ENCODE measurements at places on chromosomes 4 and X.

- no peak for DNase-seq
Measured at GRCh38 chrX:84123585-84123984, 64.4 kb downstream of the RPS6KA6 start.

DNA sequence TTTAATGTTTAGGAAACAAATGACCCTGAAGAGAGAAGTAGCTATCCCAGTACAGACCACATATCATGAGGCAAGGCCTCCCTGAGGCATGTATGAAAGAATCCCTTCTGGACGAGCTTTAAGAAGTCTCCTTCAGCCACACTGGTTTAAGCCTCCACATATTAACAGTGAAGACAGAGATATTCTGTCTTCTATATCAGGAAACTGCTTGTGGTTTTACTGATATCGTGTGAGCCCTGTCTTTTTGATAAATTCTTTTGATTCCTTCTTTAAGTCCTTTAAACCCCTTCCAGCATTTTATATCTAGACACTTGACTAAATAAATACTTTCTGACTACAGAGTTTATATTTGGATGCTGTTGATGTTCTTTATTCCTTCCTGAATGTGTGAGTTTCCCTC lies 45.9 kb upstream of the GPC4 start:
- no peak for DNase-seq

DNA sequence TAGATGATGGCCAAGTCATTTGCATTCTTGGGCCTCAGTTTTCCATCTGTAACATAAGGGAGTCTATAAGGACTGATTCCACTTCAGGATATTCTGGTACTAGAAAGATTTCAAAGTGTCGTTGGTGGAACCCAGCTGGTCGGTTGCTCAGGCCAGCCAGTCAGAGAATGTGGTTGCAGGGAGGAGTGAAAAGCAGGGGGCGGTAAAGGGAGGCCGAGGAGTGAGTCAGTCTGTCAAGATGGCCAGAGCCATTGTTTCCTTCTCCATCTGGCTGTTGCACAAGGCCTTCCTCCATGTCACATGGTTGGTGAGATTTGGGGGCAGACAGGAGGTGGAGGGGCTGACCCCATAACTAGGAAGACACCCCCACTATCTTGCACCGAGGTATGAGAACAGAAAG lies 38.2 kb downstream of the STARD8 start:
- DNase-seq = peak; percentile 30

DNA sequence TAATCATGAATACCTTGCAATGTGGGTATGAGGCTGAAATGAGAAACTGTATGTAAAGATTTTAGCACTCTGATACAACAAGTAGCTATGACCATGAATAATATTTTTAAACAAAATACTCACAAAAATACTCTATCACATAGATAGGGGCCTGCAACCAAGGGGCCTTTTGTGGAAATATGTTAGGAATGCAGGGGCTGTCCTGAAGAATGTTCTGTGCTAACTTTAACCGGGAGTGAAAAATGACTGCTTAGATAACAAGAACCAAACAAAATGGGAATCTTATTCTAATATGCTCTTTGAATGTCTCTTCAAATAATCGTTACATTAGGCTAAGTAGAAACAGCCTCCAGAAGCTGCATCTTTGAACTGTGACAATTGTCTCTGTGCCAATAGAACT lies 37.9 kb upstream of the GYPA start:
- DNase-seq = no peak

GRCh38 chr4:121155893-121156292 lies 8.2 kb downstream of the TNIP3 start:
- DNase-seq = peak; percentile 90

DNA sequence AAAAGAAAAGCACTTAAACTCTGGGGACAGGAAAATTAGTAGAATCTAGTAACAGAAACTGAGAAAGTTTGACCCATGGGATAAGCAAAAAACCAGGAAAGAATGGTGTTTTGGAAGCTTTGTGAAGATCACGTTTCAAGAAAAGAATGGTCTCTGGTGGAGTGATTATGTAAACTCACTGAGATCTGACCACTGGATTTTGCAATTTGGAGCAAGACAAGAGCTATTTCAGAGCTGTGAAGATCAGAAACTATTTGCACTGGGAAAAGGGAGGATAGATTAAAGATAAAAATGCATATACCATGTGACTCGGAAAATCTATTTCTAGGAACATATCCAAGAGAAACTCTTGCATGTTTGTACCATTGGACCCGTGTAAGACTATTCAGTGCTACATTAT lies 4.3 kb downstream of the TMPRSS11D start:
- DNase-seq = peak; percentile 27

Measured in fibroblast of skin of right quadriceps (primary cell).